ENCODE measurements at places on chromosomes 5 and 9.

DNA sequence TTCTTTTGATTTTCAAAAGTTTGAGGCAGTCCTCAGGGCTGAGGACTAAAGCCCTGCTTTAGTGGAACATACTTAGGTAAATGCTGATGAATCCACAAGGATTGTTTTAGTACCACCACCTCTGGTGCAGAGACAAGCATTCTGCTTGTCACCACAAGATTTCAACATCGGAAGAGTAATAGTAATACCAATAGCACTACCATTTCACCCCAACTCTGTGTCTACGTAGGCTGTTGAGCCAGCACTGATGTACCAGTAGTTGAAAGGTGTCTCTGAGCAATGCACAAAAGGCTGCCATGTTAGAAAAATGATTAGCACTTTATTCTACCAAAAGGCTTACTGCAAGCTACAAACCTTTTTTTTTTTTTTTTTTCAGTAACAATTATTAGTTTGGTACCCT, 213.2 kb upstream of the SLC24A2 start:
- no peak for DNase-seq

- no peak for DNase-seq
Measured at GRCh38 chr5:170511551-170512258, 7.9 kb downstream of the KCNIP1 start.

DNA sequence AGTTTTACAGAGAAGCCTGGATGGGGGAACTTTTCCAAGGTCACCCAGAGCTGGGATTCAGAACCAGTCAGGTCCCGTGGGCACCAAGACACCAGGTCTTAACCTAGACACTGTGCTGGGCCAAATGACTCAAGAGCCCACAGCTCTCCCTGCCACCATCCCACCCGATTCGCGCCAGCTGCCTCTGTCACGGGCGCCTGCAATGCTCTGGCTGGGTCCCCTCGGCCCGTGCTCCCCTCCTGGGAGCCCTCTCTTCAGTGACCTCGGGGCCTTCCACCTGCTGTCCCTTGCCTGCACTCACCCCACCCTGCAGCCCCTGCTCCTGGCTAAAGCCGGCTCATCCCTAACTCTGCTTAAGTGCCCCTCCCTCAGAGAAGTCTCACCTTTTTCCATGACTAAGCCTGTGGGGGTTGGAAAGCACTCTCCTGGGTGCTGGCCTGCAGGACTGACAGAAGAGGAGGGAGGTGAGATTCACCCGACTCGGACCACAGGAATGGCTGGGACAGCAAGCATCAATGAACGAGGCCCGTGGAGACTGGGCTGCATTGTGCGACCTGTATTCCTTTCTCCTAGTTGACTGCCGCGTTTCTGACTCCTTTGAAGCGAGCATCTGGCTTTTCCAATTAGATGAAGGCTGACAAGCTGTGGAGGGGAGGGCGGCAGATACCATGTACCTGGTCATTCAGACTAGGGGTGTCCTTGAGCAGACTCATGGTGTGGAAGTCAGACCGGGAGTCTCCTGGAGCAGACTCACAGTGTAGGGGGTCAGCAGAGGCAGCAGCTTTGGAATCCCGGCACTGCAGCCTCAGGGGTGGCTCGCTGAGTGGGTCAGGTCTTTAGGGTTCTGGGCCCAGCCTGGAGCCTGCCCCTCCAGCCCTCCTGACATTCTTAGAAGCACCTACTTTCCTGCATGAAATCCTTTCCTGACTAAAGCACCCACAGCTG, 5.8 kb upstream of the IL4 start:
- no peak for DNase-seq

DNA sequence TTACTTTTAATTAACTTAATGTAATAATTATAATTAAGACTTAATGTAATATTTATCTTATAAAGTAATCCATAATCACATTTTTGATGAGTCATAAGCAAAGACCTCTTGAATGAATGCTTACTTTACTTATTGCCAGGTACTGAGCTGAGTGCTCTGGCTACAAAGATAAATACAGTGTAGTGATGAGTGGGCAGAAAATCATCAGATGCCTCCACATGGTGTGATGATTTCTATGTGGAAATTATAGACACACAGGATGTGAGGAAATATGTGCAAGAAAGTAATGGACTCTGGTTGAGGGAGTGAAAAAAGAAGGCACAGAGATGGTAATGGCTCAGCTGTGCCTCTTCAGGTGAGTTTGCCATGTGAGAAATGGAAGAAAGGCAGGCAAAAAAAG, 422.6 kb upstream of the CD180 start:
- DNase-seq = no peak

DNA sequence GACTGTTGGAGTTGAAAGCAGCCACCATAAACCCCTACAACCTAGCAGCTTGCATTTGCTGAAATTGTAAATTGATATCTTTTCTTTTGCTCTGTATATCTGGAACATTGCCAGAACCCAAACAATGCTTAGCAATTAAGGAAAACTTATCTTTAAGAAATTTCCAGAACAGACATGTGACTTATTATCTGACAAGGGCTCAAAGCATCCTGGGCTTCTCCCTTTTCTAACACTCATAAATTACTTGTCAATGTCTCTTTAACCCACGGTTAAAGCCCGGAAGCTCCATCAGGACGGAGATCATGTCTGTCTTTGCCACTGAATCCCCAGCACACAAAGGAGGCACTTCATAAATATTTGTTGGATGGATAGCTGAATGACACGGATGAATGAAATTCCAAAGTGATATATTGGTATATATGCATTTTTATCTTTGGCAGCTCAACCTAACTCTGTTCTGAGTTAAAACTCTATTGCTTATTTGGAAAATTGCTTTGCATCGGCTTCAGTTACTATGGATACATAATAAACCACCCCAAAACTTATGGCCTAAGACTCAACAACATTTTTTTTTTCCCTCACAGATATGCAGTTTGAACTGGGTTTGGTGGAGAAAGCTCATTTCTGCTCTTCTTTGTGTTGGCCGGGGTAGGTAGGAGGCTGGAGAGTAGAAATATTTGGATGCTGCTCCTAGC, 103.1 kb upstream of the CLINT1 start:
- no peak for DNase-seq

DNA sequence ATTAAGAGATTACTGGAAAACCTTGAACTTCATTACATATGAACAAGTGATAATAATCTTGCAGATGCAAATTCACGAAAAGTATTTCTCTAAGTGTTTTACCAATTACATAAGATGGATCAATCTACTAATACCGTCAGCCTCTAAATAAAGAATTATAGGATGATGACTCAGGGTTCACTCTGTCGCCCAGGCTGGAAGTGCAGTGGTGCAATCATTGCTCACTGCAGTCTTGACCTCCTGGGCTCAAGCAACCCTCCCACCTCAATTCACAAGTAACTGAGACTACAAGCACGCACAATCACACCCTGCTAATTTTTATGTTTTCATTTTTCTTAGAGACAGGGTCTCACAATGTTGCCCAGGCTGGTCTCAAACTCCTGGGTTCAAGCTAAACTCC, 56.1 kb downstream of the CHD1 start:
- no peak for DNase-seq

DNA sequence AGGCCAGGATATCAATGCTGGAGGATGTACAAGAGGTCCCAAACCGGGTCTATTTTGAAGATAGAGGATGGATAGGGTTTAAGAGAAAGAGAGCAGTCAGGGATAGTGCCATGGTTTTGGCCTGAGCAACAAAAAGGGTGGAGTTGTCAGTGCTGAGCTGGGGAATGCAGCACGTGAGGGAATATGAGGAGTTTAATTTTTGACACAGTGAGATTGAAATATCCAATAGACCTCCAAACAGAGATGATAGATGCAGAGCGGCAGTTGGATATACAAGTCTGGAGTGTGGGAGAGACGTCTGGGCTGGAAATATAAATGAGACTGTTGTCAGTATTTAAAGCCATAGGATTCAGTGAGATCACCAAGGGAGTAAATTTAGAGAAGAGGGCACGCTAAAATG, 136.7 kb upstream of the EFNA5 start:
- DNase-seq = no peak

DNA sequence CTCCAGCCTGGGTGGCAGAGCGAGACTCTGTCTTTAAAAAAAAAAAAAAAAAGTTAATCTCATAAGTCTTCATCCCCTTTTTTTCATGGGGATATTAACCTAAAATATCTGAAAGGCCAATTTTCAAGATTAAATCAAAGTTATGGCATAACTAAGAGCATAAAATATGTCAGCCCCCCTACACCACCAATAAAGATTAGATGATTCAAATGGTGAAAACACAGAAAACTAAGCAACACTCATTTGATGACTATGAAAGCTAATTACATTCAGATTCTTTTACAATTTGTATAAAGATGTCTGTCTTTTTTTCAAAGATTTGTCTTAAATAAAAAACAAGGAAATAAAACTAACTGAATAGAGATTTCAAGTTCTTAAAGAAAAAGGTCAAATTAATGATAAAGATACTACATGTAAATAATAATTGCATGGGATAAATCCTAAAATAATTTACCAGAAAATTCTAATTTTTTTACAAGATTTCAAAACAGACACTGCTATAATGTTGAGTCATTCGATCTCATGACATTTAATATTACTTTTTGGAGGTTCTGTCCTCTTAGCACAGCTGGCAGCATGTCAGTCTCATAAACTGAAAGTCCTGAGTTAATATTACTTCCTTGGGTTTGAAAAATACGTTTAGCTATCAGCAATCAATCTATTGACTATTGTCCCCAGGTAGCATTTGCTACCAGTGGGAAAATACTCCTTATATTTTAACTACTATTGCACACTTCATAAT, 112.9 kb downstream of the KIAA0825 start:
- DNase-seq = no peak

DNA sequence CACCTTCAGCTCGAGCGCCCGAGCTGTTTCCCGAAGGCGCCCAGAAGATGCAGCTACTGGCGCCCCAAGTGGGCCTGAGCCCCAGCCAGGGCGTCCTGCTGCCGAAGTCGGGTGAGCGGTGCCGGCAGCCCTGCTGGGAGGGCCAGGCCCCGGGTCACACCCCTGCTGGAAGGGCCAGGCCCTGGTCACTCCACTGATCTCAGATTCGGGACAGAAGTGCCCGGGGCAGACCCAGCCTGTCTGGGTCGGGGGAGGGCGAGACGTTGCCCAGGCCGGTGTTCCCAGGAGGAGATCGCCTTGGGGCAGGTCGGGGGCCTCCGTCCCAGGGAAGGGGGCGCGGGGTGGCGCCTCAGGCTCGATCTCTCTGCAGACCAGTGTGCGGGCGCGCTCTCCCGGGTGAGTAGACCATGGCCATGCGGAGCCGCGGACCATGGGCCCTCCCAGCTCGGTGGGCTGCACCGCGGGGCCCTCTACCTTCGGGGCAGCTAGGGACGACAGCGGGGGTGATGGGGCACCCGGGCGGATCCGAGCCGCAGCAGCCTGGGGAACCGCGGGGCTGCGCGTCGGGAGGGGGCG, 2.3 kb downstream of the LCNL1 start:
- no peak for DNase-seq

- no peak for DNase-seq
Measured at GRCh38 chr5:10701567-10702039, 59.4 kb downstream of the DAP start.

GRCh38 chr5:78300464-78301045, 6.1 kb upstream of the AP3B1 start:
- DNase-seq = no peak

- no peak for DNase-seq
Measured at GRCh38 chr5:176899946-176900779, 1.0 kb upstream of the HK3 start.

DNA sequence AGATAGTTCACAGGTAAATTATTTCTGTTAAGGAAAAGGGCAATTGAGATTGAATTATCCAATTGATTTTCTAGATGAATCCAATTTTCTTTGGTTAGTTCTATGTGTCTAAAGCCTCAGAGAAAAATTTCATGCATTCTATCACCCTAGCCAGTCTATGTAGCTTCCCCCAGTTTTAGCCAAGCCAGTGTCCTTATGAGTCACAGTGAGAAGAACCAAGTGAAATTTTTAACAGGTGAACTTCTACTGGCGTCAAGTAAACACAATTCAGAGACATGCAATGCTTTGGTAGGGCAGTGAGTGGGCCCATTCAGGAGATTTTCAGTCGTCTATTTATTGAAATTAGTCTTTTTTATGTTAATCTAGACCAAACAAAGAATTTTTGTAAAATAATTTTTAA, 1077.4 kb upstream of the ARRDC3 start:
- no peak for DNase-seq

- no peak for DNase-seq
Measured at GRCh38 chr5:26492906-26493459, 545.4 kb downstream of the CDH9 start.

- DNase-seq = no peak
Measured at GRCh38 chr9:96006961-96007360, 131.5 kb downstream of the ERCC6L2 start.

GRCh38 chr5:133930813-133931090, 37.7 kb downstream of the C5orf15 start:
- no peak for DNase-seq

DNA sequence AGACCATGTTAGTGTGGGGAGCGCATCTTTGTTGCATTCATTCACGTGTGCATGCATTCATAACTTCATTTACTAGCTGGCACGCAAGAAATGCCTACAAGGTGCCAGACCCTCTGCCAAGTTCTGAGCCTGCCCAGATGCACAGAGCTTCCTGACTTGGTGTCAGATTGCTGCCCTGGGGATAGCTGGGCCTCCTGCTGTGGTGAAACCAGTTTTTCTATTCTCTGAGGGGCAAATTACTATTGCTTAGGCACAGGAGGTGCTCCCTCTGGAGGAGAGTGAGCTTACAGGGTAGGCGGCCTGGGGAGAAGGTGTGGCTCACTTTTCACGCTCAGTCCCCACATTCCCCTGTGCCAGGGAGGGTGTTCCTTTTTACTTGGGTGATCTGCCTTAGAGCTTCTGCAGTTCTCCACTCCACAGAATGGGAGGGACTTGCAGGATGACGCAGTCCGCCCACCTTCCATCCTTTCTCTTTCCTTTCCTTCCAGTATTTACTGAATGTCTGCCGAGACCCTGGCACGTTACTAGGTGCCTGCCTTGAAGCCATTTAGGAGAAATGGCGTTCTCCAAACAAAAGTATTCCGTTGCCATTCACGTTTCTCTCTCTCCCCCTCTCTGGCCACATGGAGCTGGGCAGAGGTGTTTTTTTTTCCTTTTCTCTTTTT, 27.9 kb upstream of the CTNNA1 start:
- DNase-seq = no peak

DNA sequence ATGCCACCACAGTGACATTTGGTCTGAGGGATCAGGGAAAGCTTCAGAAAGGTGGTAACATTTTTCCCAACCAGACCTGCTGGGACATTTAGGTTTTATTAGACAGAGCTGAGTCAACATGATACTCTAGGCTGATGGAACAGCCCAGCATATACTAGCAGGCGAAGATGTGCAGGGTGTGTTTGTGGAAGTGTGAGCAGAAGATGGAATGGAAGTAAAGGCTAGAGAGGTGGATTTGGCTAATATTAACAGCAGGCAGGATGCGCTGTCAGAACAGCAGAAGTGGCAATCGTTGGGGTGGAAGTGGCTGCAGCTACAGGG, 340.6 kb downstream of the ASTN2 start:
- DNase-seq = no peak

DNA sequence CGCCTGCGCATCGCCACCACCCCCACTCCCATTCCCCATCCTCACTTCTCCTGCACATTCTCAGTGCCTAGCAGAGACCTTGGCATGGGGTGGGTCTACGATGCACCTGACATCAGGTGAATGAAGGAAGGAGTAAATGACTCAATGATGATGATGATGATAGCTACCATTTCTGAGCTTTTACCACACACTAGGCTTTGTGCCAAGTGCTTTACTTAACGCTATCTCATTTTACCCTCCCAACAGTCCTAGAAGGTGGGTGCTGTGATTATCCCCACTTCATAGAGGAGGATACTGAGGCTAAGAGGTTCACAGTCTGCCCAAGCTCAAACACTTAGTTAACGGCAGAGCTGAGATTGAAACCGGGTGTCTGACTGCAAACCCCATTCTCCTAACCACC, 27.1 kb downstream of the CAMK2A start:
- no peak for DNase-seq
